NCI-H1930 (cell line): ENCODE measurements at places on chromosomes 5 and 9.

GRCh38 chr5:149641000-149641576 lies 59.8 kb downstream of the ARHGEF37 start:
- no peak for DNase-seq

GRCh38 chr9:38337181-38337580 lies 55.3 kb upstream of the ALDH1B1 start:
- no peak for DNase-seq

DNA sequence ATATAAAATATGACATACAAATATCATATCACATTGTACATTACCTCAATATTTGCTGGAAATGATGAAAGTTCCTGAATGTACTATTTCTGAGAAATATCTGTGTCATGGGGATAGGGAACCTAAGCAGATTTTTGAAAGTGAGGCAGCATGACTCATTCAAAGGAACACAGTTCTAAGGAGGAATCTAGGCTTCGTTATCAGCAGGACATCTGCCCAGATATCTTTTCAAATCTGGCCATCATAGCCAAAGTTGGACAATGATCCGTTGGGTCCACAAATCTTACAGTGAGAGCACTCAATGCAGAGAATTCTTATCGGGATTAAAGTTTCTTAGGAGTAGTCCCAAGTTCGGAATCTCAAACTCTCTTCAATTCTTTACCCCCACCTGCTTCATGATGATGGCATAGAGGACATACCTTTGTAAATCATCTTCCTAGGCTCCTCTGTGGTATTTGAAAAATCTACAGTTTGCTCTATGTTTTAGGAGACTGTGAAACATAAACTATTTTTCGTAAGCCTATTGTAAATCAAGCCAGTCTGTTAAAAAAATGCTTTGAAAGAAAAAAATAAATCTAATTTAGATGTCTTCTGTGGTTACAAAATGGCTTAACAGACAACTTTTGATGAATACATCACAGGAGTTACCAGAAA lies 29.4 kb upstream of the ALDH1A1 start:
- DNase-seq: no peak

DNA sequence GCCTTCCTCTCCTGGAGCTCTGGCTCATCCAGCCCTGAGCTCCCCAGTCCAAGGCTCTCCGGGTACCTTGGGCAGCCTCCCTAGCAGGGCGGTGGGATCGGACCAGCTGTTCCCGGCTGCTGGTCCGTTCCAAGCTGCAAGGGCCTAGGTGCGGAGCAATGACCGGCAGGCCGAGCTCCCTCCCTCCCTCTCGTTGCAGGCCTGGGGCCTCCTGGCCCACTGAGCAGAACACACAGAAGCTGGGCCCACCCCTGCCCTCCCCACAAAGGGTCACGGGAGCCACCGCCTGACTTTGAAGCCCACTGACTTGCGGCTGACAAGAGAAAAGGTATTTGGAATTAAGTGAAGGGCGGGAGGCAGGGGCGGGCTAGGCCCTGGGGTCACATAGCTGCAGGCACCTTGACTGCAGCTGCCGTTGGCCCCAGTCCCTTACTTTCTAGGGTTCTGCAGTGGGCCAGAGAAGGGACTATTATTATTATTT lies 104.7 kb upstream of the IER5L start:
- no peak for DNase-seq

GRCh38 chr9:36282275-36282674 lies 24.0 kb upstream of the GNE start:
- DNase-seq: no peak

- DNase-seq: no peak
Observed at GRCh38 chr5:62985749-62986148, 407.1 kb downstream of the LRRC70 start.

DNA sequence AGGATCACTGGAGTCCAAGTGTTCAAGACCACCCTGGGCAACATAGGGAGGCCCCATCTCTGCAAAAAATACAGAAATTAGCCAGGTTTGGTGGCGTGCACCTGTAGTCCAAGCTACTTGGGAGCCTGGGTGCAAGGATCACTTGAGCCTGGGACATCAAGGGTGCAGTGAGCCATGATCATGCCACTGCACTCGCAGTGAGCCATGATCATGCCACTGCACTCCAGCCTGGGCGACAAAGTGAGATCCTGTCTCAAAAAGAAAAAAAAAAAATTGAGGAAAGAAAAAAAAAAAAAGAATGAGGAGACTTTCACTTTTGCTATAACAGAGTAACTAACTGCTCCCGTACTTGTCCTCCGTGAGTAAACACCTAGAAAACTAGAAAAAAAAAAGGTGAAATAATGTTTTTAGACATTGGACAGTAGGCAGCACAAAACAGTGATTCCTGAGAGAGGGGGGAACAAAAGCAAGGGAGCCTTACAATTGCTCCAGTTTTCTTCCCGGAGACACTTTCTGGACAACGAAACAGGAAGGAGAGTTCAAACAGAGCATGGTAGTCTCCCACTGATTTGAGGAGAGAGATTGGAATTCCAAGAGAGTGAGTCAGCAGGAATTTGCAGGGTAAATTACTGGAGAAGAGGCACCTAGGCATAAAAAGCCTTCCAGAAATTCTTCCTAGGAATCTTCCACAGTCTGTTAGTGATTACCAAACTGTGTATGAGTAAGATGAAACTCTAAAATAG lies 6.9 kb upstream of the ZBTB5 start:
- no peak for DNase-seq

GRCh38 chr5:87900419-87900818 lies 368.2 kb downstream of the TMEM161B start:
- DNase-seq: no peak

DNA sequence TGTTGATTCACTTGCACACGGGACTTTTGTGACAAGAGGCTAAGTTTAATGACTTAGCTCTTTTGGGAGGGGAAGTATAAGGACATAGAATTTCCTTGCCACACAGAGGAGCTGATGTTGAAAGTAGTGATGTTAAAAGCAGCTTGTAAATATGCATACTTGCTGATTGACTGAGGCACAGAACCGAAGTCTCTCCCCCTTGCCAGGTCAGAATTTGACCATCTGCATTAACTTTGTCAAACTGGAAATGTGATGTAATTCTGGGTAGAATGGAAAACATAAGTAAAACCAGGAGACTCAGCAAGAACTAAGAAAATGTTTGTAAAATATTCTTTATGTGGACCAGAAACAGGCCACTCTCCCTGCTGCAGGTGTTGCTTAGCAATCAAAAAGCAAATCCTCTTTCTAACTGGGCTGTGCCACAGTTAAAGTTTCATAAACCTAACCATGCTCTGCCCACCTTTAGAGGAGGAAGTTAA lies 284.2 kb downstream of the NR3C1 start:
- DNase-seq: no peak

GRCh38 chr9:38683336-38683735 lies 36.6 kb downstream of the FAM240B start:
- DNase-seq: no peak

GRCh38 chr9:24210641-24211040 lies 335.1 kb downstream of the IZUMO3 start:
- DNase-seq: no peak

DNA sequence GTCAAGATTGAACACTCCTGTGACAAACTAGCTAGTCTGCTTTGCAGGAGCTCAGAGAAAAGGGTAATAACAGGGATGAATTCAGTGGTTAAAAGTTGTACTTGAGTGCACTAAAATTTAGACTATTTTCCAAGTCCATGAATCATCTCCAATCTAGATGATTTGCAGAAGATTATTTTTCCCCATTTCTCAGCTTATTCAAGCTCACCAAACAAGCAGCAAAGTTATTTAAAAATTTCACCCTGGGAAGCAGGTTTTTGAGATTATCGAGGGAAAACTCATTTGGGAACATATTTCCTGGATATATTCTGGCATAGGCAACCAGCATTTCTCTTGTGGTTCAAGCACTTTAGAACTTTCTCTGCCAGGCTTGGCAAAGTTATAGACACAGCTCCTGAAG lies 311.4 kb downstream of the TLE1 start:
- no peak for DNase-seq

DNA sequence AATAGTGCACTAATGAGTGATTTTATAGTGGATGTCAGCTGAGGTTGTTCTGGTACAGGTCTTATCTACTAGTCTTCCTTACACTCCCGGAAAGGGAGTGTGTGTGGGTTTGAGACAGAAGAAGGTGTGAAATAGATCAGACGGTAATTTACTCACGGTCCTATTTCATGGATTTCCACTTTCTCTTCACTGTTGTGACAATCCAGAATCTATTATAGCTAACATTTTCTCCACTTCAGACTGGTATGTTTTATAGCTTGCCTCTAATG lies 7.0 kb upstream of the C9 start:
- DNase-seq: no peak

DNA sequence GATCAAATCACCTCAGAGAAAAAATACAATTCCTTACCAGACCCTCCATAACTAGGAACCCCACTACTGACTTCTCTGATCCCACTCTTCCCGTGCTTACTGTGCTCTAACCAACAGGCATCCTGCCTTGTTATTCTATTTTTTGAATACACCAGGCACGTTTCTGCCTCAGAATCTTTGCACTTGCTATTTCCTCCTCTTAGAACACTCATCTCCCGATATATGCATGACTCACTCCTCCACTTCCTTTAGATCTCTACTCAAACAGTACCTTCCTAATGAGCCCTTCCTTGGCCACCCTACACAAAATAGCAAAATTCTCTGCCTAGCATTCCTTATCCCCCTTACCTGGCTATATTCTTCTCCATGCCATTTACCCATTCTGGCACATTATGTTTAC lies 43.9 kb downstream of the MAPKAP1 start:
- DNase-seq: no peak
